Upper lobe of right lung (tissue), 1 donor: ENCODE measurements at places on chromosomes 3 and 15. TPM values are rescaled to one million over a fixed set of nuclear protein-coding genes. Genes with fewer than 3 reads are reported as not detected.

PRR20G gene
- total RNA-seq, result not detected

FAM107A gene
- total RNA-seq, result 91.5 TPM

BOC gene
- 6.1 TPM for total RNA-seq

TMCC1 gene
- 42.3 TPM for total RNA-seq

SLC28A2 gene
- 0.35 TPM for total RNA-seq

DNAH12 gene
- 0.52 TPM for total RNA-seq

SKOR1 gene
- total RNA-seq, result 0.52 TPM

MGLL gene
- 194 TPM for total RNA-seq

PPP1R14D gene
- total RNA-seq, result 1.3 TPM

DNA sequence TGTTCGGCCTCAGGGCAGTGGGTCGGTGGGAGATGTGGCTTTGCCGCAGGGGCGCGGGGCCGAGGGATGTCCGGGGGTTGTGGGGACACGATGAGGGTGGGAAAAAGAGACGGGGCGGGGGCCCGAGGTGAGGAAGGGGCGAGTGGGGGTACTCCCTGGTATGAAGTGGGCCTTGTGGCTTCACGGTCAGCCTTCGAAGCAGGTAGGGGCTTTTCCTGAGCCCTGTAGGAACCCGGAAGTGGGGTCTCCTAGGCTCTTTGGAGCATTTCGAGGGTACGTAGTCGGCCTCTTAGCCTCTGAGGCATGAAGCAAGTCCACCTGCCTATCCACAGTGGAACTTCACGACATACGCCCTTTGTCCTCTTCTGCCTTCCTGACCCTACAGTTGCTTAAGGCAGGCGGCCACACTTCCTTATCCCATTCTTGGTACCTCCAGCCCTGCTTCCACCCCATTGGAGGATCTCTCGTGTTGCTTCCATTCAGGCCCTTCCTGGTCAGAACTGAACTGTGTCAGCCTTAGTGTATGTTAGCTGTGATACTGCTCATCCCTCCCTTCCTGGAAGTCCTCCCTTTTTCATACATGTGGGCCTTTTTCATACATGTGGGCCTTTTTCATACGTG is 389 bp downstream of the ARPC4 start:
- peak; percentile 73 for DNase-seq

DNA sequence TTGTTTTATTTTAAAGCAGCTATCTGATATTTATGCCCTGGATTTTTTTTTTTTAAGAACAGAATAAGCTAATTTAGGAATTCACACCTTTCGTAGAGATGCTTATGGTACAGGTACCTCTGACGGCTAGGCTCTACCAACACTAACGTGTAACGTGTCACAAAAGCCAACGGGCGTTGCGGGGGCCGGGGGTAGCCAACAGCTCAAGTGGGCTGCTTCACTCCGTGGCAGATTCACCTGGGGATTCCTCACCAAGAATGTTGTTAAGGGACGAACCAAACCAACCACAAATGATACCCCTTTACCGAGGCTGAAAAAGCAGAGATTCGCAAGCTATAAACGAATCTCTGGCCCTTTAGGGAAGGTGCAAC is 1.0 kb downstream of the TMCC1 start:
- DNase-seq, result no peak

DNA sequence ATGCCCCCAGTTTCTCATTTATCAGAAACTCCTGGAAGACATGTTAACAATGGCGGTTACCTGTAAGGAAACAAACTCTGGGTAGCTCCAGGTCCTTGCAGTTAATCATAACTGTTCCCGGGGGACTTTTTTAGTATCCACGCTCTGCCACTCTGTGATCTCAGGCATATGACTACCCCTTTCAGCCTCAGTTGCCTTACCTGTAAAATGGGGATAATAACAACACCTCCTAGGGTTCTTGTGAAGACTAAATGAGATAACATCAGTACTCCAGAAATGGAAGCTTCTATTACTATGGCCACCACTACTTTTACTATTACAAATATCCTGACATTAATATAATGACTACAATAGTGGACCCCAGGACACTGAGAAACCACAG is 7.1 kb upstream of the FLNB start:
- DNase-seq, result no peak

- DNase-seq, result peak; percentile 87
Observed at GRCh38 chr15:75347222-75348033, 589 bp downstream of the NEIL1 start.

- no peak for DNase-seq
Observed at GRCh38 chr3:149340310-149340933, 7.0 kb upstream of the TM4SF18 start.

- no peak for DNase-seq
Observed at GRCh38 chr3:183307749-183308148, 54.7 kb downstream of the B3GNT5 start.

DNA sequence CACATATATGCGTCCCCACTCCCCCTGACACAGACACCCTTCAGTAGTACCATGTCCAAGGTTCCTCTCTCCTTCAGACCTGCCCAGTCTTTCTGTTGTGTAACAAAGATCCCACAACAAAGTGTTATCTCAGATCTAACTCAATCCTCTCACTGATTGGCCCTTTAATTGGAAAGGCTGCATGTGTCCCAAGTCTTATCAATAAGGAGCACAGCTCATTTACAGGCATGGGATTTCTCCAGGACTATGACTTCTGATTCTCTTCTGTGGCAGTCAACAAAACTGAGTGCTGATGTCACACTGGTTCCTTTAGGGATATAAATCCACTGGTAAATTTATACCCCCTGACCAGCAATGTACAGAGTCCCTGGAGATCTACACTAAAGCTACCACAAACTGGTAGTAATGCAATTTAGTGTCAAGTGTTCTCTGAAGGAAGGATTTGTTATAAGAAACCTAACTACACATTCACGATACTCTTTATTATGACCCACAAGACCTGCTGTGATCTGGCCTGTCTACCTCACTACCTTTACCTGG is 28.1 kb downstream of the CLK3 start:
- DNase-seq, result no peak

- DNase-seq, result peak; percentile 77
Observed at GRCh38 chr3:105367063-105367405, 325 bp downstream of the ALCAM start.

- DNase-seq, result no peak
Observed at GRCh38 chr15:23516866-23517265, 48.6 kb upstream of the MKRN3 start.

- DNase-seq, result no peak
Observed at GRCh38 chr3:50286322-50287227, 5.7 kb downstream of the IFRD2 start.

DNA sequence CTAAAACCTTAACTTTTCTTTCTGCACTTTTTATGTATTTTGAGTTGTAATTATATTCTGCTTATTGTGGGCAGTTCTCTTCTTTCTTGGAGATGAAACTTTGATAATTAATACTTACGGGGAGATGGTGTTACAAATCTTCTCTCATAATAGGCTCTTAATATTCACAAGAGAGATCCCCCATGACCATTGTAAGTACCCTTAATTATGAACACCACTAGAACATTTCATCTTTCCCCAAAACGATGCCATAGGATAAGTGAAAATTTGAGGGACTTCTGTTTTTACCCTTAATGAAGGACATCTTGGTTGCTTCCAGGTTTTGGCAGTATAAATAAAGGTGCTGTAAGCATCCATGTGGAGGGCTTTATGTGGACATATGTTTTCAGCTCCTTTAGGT is 60.7 kb downstream of the PIAS1 start:
- DNase-seq, result no peak

GRCh38 chr3:132448216-132448961 is 31.1 kb downstream of the DNAJC13 start:
- no peak for DNase-seq

- DNase-seq, result peak; percentile 77
Observed at GRCh38 chr3:45938864-45939263, 4.4 kb upstream of the CXCR6 start.

GRCh38 chr3:136733317-136733833 is 18.8 kb downstream of the STAG1 start:
- DNase-seq, result no peak

DNA sequence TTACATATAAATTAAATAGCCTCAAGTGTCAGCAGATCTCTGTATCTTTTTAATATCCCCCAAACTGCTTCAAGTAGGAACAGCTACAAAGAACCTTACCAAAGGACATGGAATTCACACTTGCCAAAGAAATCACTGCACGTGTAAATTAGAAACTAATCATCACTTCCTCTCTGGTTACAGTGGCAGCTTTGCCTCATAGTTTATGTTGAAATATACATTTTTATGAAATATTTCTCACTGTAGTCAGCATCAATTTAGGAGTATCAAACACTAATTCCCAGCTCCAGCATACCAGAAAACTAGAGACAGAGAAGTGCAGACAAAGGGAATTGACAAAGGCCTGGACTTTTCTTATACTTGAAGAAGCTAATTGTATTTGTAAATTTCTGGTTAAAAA is 260.9 kb downstream of the TIGIT start:
- no peak for DNase-seq

DNA sequence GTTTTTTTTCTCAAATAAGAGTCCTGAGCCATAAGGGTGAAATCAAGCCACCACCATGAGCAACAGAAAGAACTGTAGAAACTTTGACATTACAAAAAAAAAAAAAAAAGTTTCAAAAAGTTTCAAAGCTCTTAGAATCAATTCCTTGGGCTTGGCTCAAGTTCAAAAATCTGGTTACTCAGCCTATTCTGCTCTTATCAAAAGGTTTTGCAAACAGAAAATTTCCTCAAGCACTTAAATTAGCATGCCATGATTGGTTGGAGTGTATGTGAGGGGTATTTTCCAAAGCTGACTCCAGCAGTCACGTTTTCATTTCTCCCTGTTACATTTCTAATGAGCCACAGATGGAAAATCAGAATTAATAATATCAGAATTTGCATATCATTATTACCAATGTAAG is 12.1 kb upstream of the PEX5L start:
- DNase-seq, result no peak
